ENCODE measurements at places on chromosomes 16 and 17. TPM values are rescaled to one million over a fixed set of nuclear protein-coding genes. Genes with fewer than 3 reads are reported as not detected.

Gene SMIM36
- not detected for total RNA-seq

Gene PIPOX
- 4.1 TPM for total RNA-seq

Gene HBA2
- total RNA-seq: not detected

Gene IRX3
- total RNA-seq: 45.2 TPM

Gene HSPB9
- not detected for total RNA-seq

Gene ATP1B2
- 10.2 TPM for total RNA-seq

Gene IL17C
- not detected for total RNA-seq

Gene GALR2
- not detected for total RNA-seq

Gene SOX15
- 2.0 TPM for total RNA-seq

Gene NACA2
- total RNA-seq: not detected

Gene TBC1D3G
- total RNA-seq: not detected

Gene EVI2A
- total RNA-seq: not detected

Gene OR1G1
- not detected for total RNA-seq

Gene CLEC10A
- not detected for total RNA-seq

Gene FN3K
- total RNA-seq: 33.3 TPM

Gene CES5A
- total RNA-seq: not detected

Gene WNT9B
- 1.6 TPM for total RNA-seq

Gene ZP2
- total RNA-seq: not detected

Gene DOC2A
- 5.7 TPM for total RNA-seq

Gene SAMD14
- total RNA-seq: 17.3 TPM

Gene ST6GALNAC1
- total RNA-seq: 1.4 TPM

Gene RILP
- 3.8 TPM for total RNA-seq

Gene TERB1
- 0.49 TPM for total RNA-seq

Gene PPP1R27
- 0.35 TPM for total RNA-seq

Gene MYH13
- total RNA-seq: not detected

Gene FOXJ1
- total RNA-seq: 2.0 TPM

Gene PRAC1
- 14.0 TPM for total RNA-seq

Gene FBXL20
- total RNA-seq: 29.1 TPM

Gene DLX4
- total RNA-seq: 2.6 TPM

Gene CBLN1
- not detected for total RNA-seq

Gene SEPTIN12
- total RNA-seq: 0.42 TPM

Gene OR3A3
- not detected for total RNA-seq

Gene AIPL1
- total RNA-seq: not detected

All from mesothelial cell of epicardium (in vitro differentiated cells).